ENCODE measurements at places on chromosomes 7 and 10.

- peak; percentile 99 for DNase-seq
Measured at GRCh38 chr7:151687523-151688235, 168.0 kb upstream of the RHEB start.

GRCh38 chr10:1203704-1204103, 147.5 kb downstream of the WDR37 start:
- DNase-seq = no peak

DNA sequence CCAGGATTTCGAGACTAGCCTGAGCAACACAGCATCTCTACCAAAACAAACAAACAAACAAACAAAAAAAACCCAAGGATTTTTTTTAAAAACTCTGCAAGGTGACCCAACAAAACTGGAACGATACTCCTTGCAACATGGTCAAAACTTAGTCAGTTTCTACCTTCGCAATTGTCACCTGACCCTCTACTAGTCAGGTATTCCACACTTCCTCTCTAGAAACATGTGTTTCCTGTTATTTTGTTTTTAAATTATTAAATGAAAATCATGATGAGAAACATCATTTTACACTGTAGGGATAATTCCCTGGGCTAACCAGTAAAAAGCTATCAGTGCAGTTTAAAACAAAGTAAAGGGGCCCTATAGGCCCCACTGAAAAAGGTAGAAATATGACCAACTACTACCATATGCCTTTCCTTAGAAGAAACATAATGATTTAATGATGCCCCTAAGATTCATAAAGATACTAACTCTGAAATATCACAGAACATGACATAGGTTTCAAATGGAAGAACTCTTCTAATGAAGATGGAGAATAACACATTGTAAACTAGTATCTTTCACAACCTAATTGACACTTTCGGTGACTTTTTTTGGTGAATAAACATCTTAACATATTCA, 8.7 kb downstream of the BRAF start:
- no peak for DNase-seq

- no peak for DNase-seq
Measured at GRCh38 chr7:102222445-102222844, 64.2 kb upstream of the SH2B2 start.

- DNase-seq = peak; percentile 79
Measured at GRCh38 chr7:87219545-87220025, at the start of gene TMEM243. Gene TMEM243 (minus strand): TSS chr7:87219732. CDS start chr7:87219503, 229 bp downstream.

- DNase-seq = no peak
Measured at GRCh38 chr10:47361293-47361692, 13.1 kb downstream of the RBP3 start.

- no peak for DNase-seq
Measured at GRCh38 chr7:155426543-155427410, 31.2 kb upstream of the EN2 start.

GRCh38 chr10:43250615-43251418, 16.0 kb downstream of the RASGEF1A start:
- DNase-seq = no peak

DNA sequence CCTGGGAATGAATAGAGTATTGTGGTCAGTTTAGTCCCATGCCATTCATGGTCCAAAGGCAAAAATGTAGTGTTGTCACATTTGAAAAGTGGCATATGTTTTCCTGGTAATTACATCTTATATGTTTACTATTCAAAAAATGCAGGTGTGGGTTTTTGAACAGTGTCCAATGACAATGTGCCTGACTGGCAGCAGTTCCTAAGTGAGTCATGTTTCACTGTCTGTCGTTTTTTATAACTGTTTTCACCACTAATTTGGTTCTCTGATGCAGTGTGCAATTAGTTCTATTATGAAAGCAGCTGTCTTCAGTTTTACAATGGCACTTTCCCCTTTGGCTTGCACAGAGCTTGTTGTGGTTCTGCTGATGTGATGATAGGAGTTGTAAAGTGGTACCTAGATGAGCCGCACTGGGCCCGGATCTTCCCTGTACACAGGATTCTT, 162.3 kb downstream of the SEM1 start:
- no peak for DNase-seq

DNA sequence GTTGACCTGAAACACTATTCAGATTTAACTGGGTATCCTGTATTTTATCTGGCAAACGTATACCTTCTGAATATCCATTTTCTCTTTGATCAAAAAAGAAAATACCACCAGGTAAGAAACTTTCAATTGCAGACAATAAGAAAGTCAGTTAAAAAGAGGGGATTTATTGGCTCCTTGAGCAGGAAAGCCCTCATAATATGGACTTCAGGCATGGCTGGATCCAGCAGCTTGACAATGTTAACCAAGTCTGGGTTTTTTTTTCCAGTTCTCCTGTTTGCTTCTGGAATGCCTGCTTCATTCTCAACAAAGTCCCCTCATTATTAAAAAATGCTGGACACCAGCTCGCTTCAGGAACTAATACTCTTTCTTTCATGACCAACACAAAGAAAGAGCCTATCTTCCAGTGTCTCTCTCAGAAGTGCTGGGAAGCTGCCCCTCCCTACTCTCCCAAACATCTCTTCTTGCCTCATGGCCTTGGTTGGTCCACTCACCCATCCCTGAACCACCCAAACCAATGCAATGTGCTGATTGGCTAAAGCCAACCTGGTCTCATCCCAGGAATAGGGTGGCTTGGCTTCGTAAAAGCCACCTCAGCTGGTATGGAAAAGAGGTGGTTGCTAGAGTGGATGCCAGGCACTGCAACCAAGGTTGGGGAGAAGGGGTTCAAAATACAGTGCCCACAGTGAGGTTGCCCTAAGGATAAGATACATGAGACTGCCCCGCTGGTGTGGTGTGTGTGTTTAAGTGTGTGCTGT, 30.6 kb upstream of the WDFY4 start:
- DNase-seq = no peak

DNA sequence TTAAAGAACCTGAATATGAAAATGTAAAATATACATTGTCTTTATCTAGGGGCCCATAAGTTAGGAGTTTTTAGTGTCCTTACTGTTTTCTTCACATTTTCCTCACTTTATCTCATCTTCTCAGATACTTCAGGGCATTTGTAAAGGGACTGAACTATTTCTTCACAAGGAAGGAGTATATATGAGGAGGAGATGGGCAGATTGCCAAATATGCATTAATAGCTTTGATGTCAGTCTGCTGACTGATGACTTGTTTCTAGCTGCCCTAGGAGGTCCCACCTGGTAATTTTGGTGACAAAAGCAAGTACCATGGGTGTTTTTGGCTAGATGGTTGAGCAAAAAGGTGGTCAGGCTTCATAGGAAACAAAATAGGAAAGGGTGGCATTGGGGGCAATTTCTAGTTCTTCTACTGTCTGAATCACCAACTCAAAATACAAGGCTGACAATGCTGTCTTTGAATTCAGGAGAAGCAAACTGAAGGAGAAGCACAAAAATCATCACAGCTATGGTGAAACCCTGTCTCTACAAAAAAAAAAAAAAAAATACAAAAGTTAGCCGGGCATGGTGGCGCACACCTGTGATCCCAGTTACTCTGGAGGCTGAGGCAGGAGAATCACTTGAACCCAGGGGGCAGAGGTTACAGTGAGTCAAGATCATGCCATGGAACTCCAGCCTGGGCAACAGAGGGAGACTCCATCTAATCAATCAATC, 10.4 kb upstream of the STRIP2 start:
- peak; percentile 41 for DNase-seq

GRCh38 chr10:79454259-79454658, 8.8 kb upstream of the ZCCHC24 start:
- DNase-seq = no peak

DNA sequence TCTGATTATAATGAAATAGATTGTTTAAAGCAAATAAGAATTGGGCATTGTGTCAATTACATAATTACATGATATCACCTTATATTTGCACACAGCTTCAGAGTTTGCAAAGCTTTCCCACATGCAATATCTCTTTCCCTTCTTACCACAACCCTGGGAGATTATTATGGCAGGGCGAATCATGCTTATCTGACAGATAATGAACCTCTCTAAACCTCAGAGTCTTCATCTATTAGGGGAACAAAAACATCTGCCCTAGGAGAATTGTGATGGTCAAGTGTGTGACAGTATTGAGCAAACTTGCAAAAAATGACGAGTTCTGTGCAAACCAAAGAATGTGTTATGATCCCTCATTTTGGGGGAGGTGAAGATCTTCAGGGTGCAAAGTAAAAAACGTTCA, 90.0 kb downstream of the MYOF start:
- no peak for DNase-seq

GRCh38 chr7:131293018-131293417, 34.7 kb upstream of the MKLN1 start:
- no peak for DNase-seq

GRCh38 chr7:71272509-71273490, 140.9 kb downstream of the GALNT17 start:
- no peak for DNase-seq

- no peak for DNase-seq
Measured at GRCh38 chr10:85045046-85045445, 716.7 kb downstream of the CCSER2 start.

- no peak for DNase-seq
Measured at GRCh38 chr7:85471307-85471706, 284.5 kb upstream of the SEMA3D start.

GRCh38 chr10:46222364-46222935, 64.3 kb upstream of the ANTXRL start:
- no peak for DNase-seq
